ENCODE measurements at places on chromosomes 1 and 21.

DNA sequence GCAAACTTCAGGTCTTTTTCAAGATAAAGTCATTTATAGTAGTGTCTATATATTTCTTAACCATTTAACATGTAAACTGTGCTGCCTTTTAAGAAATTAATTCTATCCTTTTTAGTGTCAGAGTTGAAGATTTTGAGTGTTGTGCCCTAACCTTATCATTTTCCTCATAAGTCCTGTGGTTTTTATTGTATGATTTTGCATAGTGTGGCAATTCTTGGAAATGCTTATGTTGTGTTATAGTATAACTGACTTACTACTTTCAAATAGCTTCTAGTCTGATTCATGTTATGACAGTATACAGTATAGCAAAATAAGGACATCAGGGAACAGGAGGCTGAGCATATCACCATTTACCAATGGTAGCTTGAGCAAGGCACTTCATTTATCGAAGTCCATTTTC lies 99.1 kb downstream of the PTBP2 start:
- DNase-seq, result no peak

- no peak for DNase-seq
These were observed 511.6 kb downstream of the SMYD3 start for GRCh38 chr1:245995474-245995873.

DNA sequence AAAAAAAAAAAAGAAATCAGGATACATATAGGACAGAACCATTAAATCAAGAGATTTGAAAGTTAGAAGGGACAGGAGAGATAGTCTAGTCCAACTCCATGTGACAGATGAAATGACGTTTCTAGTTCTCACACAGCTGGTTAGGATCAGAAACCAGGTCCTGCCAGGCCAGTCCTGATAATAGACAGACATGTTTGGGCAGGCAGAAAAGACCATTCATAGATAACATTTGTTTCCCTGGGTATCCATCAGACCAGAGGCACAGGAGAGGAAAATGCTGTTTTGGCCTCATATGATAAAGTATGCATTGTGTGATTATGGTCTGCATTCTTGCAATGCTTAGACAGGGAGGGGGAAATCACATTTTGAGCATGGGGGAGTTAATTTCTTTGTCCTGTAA lies 29.3 kb downstream of the ZBTB8B start:
- no peak for DNase-seq

- DNase-seq, result no peak
These were observed 14.5 kb downstream of the ST6GALNAC5 start for GRCh38 chr1:76881762-76882161.

GRCh38 chr1:51850420-51851223 lies 27.9 kb downstream of the NRDC start:
- no peak for DNase-seq

GRCh38 chr1:61287734-61288133 lies 205.4 kb downstream of the NFIA start:
- no peak for DNase-seq

DNA sequence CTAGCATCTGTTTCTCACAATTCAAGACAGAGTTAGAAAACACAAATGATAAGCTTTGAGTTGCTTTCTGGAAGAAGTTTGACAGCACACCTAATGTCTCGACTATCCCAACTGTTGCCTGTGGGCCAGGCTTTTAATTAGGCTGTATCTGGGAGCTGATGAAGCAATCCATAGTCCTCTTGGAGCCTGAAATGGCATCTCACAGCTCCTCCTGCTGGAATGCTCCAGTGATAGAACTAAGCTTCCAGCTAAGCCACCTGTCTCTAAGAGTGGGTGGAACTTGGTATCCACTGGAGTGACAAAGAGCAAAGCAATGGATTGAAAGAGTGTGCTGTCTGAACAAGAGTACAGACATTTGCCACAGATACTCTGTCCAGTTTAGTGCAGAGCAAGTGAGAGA lies 605.3 kb upstream of the NR5A2 start:
- no peak for DNase-seq

- no peak for DNase-seq
These were observed 62.2 kb downstream of the ZNF684 start for GRCh38 chr1:40593449-40594186.

DNA sequence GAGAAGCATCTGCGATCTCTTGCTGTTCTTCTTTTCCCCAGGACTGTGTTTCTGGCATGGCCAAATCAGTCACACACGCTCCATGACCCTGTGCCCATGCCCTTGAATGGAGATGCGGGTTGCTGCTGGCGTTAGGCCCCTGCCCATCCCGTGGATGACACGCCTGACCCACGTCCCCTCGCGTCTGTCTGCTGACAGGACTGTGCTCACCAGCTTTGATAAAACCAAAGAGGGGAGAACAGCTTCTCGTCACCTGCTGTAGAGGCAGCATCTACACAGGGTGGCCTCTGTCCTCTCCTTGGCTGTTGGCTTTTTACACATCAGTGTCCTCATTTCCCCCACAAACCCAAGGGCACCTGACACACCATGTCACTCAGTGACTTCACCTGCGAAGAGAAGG lies 6.9 kb downstream of the MT1HL1 start:
- no peak for DNase-seq

DNA sequence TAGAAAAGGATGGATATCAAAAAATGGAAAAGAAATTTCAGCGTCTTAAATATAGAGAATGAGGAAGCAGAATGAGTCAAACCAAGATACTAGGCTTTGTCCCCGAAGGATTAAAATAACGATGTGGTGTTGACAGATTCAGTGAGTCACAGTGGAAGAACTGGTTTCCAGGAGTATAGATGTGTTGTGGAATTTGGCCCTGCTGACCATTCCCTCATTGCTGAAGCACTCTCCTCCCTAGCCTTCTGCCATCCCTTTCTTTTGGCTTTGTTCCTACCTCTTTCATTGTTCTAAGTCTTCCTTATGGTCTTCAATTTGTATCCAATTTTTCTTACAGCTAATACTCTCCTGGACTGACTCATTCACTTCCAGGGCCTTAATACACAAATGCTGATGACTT lies 23.1 kb upstream of the USP25 start:
- DNase-seq, result no peak

- no peak for DNase-seq
These were observed 103.1 kb upstream of the CSF3R start for GRCh38 chr1:36585569-36586548.

Measured in activated naive CD4-positive, alpha-beta T cell treated with anti-CD3 and anti-CD28 coated beads, Interleukin-2, amount 50 U/mL, for 16 hours (primary cell).